ENCODE measurements at places on chromosomes 6 and 20. TPM values are rescaled to one million over a fixed set of nuclear protein-coding genes. Genes with fewer than 3 reads are reported as not detected.

The BACH2 gene
- 73.1 TPM for total RNA-seq

The MOXD1 gene
- not detected for total RNA-seq

The AGER gene
- 11.5 TPM for total RNA-seq

The VIP gene
- total RNA-seq = not detected

The LY6G5B gene
- 17.6 TPM for total RNA-seq

The CYP21A2 gene
- total RNA-seq = not detected

The PTCRA gene
- not detected for total RNA-seq

The AURKA gene
- 83.6 TPM for total RNA-seq

The HLA-A gene
- total RNA-seq = 1,119 TPM

The RSPO4 gene
- total RNA-seq = not detected

The PYGB gene
- total RNA-seq = 31.0 TPM

The HLA-DQA1 gene
- total RNA-seq = 4.4 TPM

The CYP24A1 gene
- not detected for total RNA-seq

The MLIP gene
- not detected for total RNA-seq

The STX11 gene
- 38.5 TPM for total RNA-seq
